Psoas muscle (tissue), 8 donors: ENCODE measurements at places on chromosomes 11 and 22. TPM values are rescaled to one million over a fixed set of nuclear protein-coding genes. Genes with fewer than 3 reads are reported as not detected.

OR56A1 gene
- total RNA-seq, result not detected

- DNase-seq, result no peak
- H3K36me3 ChIP-seq, result no peaks in the 10 kb centered on the region
- H3K4me3 ChIP-seq, result no peak overlapping the region
- H3K4me1 ChIP-seq, result peaks cover 4% of the 10 kb centered on the region
Measured at GRCh38 chr11:108562746-108563581, 30.6 kb downstream of the EXPH5 start.

DNA sequence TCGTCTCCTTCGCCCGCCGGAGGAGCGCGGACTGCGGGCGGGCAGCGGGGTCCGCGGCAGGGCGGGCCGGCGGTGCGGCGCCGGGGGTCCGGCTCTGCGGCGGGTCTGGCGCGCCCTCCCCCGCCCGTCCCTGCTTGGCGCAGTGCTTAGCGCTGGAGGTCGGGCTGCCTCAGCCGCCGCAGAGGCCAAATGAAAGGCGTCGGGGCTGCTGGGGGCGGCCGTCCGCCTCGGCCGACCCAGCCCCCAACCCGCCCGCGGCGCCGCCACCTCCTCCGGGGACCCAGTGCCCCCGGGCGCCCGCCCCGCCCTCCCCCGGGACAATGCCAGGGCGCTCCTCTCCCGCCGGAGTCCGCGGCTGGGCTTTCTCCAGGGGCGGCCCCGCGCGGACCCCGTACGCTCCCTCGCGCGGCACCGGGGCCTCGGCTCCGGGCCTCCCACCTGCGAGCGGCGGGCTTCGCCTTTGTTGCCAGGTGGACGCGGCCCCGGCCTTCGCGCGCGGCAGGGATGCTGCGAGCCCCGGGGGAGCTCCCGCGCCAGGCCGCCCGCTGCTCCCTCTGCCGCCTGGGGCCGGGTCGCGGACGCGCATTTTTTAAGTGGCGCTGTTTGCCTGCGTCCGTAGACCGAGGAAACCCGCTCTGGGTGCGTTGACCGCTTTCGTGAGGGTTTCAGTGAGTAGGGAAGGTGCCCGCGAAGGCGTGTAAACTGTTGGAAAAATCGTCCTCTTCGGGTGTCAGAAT is 583 bp downstream of the APLP2 start:
- H3K36me3 ChIP-seq, result no peaks in the 10 kb centered on the region
- peak overlapping the region; percentile 93 for H3K4me3 ChIP-seq
- DNase-seq, result peak; percentile 66
- H3K27ac ChIP-seq, result peak overlapping the region; percentile 95

TMA7B gene
- total RNA-seq, result not detected

DNA sequence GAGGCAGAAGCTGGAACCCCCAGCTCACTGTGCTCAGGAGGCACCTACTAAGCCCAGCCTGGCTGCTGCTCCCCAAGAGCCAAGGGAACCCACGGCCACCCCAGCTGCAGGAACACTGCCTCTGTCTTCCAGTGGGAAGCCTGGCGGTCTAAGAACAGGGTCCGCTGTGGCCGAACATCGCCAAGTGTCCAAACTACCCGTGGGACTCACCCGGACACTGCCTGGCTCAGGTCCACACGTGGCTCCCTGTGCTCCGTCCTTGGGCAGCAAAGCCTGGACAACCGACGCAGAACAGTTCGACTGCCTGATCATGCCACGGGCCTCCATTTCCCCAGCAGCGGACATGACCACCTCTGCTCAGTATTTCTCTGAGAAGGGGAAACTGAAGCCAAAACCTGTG is 747.0 kb downstream of the BRD1 start:
- no peaks in the 10 kb centered on the region for H3K36me3 ChIP-seq
- H3K4me3 ChIP-seq, result no peak overlapping the region
- H3K27me3 ChIP-seq, result no peaks in the 10 kb centered on the region

GSTT2B gene
- 16.4 TPM for total RNA-seq

DNA sequence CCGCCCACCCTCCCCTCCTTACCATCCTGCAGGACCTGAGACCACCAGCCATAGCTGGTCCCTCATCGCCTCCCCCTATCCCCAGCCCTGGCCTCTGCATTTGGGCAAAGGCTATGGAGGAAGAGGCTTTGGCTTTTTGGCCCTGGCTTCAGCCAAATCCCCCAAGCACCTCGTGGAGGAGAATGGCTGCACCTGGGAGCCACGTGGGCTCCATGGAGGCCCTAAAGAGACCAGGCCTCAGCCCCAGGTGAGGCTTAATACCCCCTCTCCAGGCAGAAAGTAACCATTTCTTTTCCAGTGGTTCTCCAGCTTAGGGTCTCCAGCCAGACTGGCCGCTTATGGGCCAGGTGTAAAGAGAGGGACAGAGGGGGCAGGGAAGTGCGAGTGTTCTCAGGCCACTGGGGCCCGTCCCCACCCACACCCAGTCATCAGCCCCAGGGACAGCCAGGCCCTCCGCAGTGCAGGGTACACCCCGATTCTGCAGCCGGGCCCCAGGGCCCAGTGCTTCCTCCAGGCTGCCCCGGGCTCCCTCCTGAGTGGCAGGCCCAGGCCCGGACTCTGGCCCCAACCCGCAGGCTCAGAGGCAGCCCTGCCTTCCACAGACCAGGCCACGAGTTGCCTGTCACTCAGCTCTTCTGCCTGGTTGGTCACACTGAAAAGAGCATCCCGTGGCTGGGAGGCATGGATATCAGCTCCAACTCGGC is 26.4 kb downstream of the CDKN1C start:
- peaks cover 10% of the 10 kb centered on the region for H3K27me3 ChIP-seq
- no peak for DNase-seq
- no peaks in the 10 kb centered on the region for H3K36me3 ChIP-seq
- H3K27ac ChIP-seq, result no peak overlapping the region

- H3K27ac ChIP-seq, result no peak overlapping the region
- no peak overlapping the region for H3K4me3 ChIP-seq
- no peaks in the 10 kb centered on the region for H3K4me1 ChIP-seq
- DNase-seq, result no peak
- H3K36me3 ChIP-seq, result no peaks in the 10 kb centered on the region
Measured at GRCh38 chr11:79592824-79593223, 152.0 kb upstream of the TENM4 start.

- no peak for DNase-seq
- no peak overlapping the region for H3K4me3 ChIP-seq
- H3K4me1 ChIP-seq, result no peaks in the 10 kb centered on the region
- H3K27me3 ChIP-seq, result no peaks in the 10 kb centered on the region
Measured at GRCh38 chr11:94183251-94183885, 54.7 kb downstream of the PANX1 start.

FIBIN gene
- 5.9 TPM for total RNA-seq

GRCh38 chr22:23063539-23064380 is 6.6 kb upstream of the GNAZ start:
- H3K27ac ChIP-seq, result no peak overlapping the region
- H3K36me3 ChIP-seq, result no peaks in the 10 kb centered on the region

DNA sequence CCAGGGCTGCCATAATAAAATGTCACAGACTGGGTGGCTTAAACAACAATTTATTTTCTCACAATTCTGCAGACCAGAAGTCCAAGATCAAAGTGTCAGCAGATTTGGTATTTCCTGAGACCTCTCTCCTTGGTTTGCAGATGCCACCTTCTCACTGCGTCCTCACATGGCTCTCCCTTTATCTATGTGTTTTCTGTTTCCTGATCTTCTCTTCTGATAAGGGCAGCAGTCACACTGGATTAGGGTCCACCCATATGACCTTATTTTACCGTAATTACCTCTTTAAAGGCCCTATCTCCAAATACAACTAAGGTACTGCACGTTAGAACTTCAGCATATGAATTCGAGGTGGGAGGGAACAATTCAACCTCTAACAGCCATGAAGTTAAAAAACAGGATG is 238.9 kb upstream of the API5 start:
- no peaks in the 10 kb centered on the region for H3K27me3 ChIP-seq
- DNase-seq, result no peak
- no peak overlapping the region for H3K27ac ChIP-seq
- H3K4me3 ChIP-seq, result no peak overlapping the region
- H3K36me3 ChIP-seq, result no peaks in the 10 kb centered on the region
- no peaks in the 10 kb centered on the region for H3K4me1 ChIP-seq

- H3K4me3 ChIP-seq, result no peak overlapping the region
- H3K4me1 ChIP-seq, result no peaks in the 10 kb centered on the region
- no peak for DNase-seq
- no peak overlapping the region for H3K27ac ChIP-seq
- H3K27me3 ChIP-seq, result peaks cover 8% of the 10 kb centered on the region
Measured at GRCh38 chr11:68694431-68695297, 10.3 kb downstream of the GAL start.

KAT5 gene
- total RNA-seq, result 42.9 TPM

GRK3 gene
- total RNA-seq, result 1.3 TPM

- no peak for DNase-seq
- H3K27me3 ChIP-seq, result no peaks in the 10 kb centered on the region
- H3K4me3 ChIP-seq, result no peak overlapping the region
- no peak overlapping the region for H3K27ac ChIP-seq
Measured at GRCh38 chr22:39707816-39708215, 137.3 kb downstream of the CACNA1I start.

DNA sequence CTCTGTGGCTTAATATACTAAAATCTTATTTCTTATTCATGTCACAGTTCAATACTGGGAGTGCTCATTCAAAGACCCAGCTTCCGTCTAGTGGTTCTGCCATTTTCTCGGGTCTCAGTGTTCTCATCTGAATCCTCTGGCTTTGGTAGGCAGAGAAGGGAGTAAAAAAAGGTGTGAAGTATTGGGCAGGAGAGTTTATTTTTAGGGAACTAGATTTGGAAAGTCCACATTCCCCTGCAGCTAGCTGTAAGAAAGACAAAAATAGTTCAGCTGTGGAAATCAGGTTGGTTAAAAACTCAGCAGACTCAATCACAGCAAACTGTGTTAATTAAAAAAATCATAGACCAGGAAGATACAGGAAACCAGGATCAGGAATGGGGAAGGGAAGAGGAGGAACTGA is 4.1 kb upstream of the LYVE1 start:
- H3K27me3 ChIP-seq, result no peaks in the 10 kb centered on the region
- peaks cover 27% of the 10 kb centered on the region for H3K4me1 ChIP-seq
- no peaks in the 10 kb centered on the region for H3K36me3 ChIP-seq
- H3K27ac ChIP-seq, result peak overlapping the region; percentile 40
- no peak for DNase-seq

PNPLA5 gene
- total RNA-seq, result not detected

ANO9 gene
- total RNA-seq, result 0.46 TPM

GRCh38 chr11:64305691-64306562 is 603 bp downstream of the ESRRA start:
- H3K27me3 ChIP-seq, result no peaks in the 10 kb centered on the region
- DNase-seq, result peak; percentile 82
- H3K4me3 ChIP-seq, result peak overlapping the region; percentile 87
- H3K27ac ChIP-seq, result peak overlapping the region; percentile 90

WNT7B gene
- not detected for total RNA-seq

FJX1 gene
- total RNA-seq, result 2.4 TPM

GRCh38 chr22:28207281-28208030 is 288.4 kb upstream of the PITPNB start:
- H3K4me1 ChIP-seq, result no peaks in the 10 kb centered on the region
- H3K36me3 ChIP-seq, result no peaks in the 10 kb centered on the region
- H3K27me3 ChIP-seq, result no peaks in the 10 kb centered on the region
- H3K4me3 ChIP-seq, result no peak overlapping the region

GRCh38 chr11:73286240-73286810 is 14.2 kb downstream of the P2RY6 start:
- no peak overlapping the region for H3K27ac ChIP-seq
- H3K4me1 ChIP-seq, result peaks cover 6% of the 10 kb centered on the region
- H3K27me3 ChIP-seq, result no peaks in the 10 kb centered on the region
- no peak for DNase-seq
- no peaks in the 10 kb centered on the region for H3K36me3 ChIP-seq

- H3K4me1 ChIP-seq, result peaks cover 4% of the 10 kb centered on the region
- no peaks in the 10 kb centered on the region for H3K27me3 ChIP-seq
- no peak overlapping the region for H3K27ac ChIP-seq
- DNase-seq, result no peak
- no peaks in the 10 kb centered on the region for H3K36me3 ChIP-seq
Measured at GRCh38 chr11:10204021-10204420, 90.0 kb downstream of the SBF2 start.

- H3K36me3 ChIP-seq, result no peaks in the 10 kb centered on the region
- H3K4me3 ChIP-seq, result no peak overlapping the region
- H3K4me1 ChIP-seq, result no peaks in the 10 kb centered on the region
- DNase-seq, result no peak
Measured at GRCh38 chr11:131924001-131924400, 553.6 kb downstream of the NTM start.

GRCh38 chr11:88292171-88292843 is 45.2 kb downstream of the CTSC start:
- H3K27ac ChIP-seq, result no peak overlapping the region
- no peaks in the 10 kb centered on the region for H3K36me3 ChIP-seq
- H3K4me1 ChIP-seq, result peaks cover 27% of the 10 kb centered on the region
- H3K4me3 ChIP-seq, result no peak overlapping the region

NAALAD2 gene
- total RNA-seq, result 0.32 TPM

DNA sequence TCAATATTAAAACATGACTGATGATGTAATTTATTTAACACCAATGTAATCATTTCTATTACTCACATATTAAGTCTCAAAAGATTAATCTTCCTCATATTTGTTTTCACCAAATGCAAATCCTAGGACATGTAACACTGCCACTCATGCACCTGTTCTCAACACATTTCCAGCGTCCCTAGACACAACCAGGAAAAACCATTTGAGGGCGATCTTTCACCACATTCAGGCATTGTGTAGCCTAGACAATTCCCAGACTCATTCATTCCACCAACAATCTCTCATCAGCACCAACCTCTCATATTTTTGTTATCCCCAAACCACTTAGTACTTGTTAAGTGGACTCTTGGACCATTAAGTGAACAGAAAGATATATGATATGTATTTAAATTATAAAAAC is 66.1 kb downstream of the SLC36A4 start:
- no peak for DNase-seq
- no peak overlapping the region for H3K27ac ChIP-seq
- H3K4me1 ChIP-seq, result no peaks in the 10 kb centered on the region
- no peaks in the 10 kb centered on the region for H3K27me3 ChIP-seq
- no peak overlapping the region for H3K4me3 ChIP-seq

OR5A1 gene
- total RNA-seq, result not detected

- H3K36me3 ChIP-seq, result no peaks in the 10 kb centered on the region
- no peaks in the 10 kb centered on the region for H3K27me3 ChIP-seq
- no peak overlapping the region for H3K4me3 ChIP-seq
- DNase-seq, result no peak
- no peaks in the 10 kb centered on the region for H3K4me1 ChIP-seq
- H3K27ac ChIP-seq, result no peak overlapping the region
Measured at GRCh38 chr11:87463486-87464102, 425.9 kb downstream of the TMEM135 start.
